ENCODE measurements at places on chromosomes 6 and 20.

DNA sequence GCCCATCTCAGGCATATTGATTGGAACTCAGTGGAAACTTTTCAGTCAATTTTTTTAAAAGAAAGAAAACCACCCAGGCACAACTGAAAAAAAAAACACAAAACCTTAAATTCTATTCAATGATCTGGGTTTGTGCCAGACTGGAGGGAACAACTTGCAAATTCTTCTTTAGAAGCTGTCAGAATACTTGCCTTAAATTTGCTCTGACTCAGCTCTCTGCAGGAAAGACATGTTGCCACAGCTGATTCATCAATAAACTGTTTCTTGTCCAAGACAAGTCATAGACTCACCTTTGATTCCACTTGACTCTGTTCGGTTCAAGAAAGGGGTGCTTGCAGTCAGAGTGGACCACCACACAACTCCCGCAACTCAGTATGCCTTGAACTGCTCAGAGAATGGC is 117.8 kb upstream of the F13A1 start:
- DNase-seq: no peak

DNA sequence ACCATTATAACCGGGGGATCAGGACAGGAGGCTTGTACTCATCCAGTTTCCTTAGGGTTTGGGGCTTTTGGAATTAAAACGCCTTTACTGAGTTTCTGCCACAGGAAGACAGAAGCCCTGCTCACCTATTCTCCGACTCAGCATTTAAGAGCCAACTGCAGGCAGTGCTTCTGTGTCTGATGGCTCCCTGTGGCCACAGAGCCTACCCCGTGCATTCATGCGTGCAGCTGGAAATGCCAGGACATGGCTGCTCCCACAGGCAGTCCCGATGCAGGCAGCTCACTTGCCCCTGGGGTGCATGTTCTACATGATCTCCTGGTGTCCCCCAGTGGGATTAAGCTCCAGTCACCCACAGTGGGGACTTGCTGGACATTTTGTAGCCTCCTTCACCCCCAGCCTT is 22.2 kb downstream of the ZNF831 start:
- no peak for DNase-seq

- DNase-seq: no peak
Measured at GRCh38 chr6:119673741-119674140, 324.2 kb upstream of the MAN1A1 start.

- no peak for DNase-seq
Measured at GRCh38 chr6:140437619-140438345, 1063.3 kb upstream of the CITED2 start.

DNA sequence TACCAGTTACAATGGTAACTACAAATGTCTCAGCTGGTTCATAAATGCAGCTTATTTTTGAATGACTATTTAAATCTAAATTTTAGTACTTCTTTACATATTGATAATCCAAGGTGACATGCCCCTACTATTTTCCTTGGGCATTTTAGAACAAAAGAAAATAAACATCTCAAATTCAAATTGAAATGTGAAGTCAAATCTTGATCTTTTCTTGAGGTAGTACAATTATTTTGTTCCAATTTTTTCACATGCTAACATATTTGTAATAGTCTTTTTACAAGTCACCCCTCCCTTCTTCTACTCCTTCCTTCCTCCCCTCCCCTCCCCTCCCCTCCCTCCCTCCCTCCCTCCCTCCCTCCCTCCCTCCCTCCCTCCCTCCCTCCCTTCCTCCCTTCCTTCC is 370.1 kb upstream of the MMS22L start:
- DNase-seq: no peak

DNA sequence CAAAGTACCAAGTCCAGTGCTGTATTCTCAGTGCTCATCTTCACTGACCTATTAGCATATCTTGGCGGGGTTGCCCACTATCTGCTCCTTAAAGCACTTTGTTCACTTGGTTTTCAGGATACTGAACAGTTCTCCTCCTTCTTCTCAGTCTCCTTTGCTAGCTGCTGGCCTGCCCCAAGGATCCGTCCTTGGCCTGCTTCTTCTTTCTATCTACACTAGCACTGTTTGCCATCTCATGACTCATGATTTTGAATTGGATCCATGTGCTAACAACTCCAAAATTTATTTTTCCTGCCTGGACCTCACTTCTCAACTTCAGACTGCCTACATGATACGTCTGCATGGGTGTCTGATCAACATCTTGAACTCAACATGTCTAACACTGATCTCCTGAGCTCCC is 15.5 kb downstream of the TPD52L1 start:
- DNase-seq: no peak

DNA sequence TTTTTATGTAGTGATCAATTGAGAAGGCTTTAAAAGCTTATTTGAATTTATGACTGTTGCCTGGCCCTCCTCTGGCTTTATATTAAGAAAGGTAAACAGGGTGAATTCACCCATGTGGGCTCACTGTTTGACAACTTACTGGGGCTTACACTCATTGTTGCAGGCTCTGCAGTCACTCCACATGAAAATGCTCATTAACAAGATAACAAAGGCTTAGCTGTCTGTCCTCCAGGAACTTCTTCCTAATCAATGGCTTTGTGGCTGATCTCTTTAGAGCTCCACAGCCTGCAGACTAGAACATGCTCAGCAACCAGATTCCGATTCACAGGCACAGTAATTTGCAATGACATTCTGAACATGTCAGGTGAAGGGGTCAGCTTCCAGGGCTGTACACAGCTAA is 323.2 kb upstream of the MAN1A1 start:
- DNase-seq: no peak

DNA sequence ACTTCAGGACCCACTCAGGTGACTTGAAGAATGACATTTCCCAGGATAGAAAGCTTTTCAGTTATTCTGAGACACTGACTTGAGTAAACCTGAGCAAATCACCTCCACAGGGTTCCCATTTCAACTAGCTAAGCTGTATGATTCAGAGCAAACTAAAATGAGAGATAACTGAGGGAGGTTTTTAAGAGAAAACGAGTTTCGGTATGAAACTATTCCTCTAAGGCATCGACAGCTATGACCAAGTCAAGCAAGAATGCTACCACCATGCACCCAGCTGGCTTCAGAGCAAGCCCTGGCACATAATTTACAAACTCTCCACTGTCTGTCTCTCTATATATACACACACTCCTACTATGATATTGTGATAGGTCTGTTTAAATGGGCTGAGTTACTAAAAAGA is 75.4 kb downstream of the PERP start:
- DNase-seq: no peak

DNA sequence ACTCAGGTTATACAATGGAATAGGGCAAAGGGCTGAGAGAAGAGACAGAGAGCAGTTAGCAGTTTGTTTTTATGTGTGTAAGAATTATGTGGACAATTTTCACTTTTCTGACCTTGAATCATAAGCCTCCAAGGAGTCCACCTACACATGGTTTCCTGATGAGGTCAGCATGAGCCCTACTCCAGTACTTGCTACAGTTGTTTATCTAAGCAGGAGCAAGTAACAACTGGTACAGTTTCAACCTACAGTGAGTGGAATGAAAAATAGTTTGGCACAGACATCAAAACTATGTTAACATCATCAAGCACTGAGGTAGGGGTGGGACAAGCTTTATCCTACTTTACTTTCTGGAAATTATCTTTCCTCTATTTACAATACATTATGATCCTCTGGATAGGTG is 426.7 kb upstream of the ID4 start:
- DNase-seq: no peak

DNA sequence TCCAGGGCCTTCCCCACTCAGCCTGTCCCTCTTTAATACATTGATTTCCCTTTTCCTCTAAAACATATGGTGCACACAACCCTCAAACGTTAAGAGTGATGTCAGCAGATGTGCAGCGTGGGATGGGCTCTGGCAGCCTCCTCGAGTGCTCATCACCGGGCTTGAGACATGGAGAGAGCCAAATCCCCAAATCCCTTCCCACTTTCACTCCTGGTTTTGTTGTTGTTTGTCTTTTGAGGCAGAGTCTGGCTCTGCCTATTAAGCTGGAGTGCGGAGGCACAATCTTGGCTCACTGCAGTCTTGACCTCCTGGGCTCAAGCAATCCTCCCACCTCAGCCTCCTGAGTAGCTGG is 5.8 kb upstream of the PLTP start:
- DNase-seq: no peak

GRCh38 chr20:62370807-62371587 is 3.9 kb upstream of the LAMA5 start:
- DNase-seq: no peak

DNA sequence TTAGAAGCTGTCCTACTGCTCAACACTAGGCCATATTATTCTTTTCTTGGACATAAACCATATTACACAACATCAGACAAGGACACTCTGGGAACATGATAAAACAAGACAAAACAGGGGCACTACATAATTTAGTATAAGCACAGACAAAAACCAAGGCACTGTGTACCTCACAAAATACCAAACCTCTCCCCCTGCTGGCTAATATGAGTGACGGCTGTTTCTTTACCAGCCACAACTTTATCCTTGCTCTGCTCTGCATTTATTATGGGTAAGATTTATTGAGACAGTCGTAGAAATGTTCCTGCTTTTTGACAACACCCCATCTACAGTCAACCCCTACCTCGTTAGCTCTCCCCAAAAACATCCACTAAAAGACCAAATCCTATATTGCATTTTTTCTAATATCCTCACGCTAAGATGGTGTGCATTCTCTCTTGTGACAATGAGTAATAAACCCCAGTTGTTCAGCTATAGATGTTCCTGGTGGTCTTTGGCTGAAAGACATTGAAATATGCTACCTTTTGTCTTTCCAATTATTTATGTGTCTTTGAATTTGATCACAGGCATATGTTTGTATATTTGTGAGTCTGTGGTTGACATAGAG is 23.8 kb upstream of the POLR1H start:
- no peak for DNase-seq

DNA sequence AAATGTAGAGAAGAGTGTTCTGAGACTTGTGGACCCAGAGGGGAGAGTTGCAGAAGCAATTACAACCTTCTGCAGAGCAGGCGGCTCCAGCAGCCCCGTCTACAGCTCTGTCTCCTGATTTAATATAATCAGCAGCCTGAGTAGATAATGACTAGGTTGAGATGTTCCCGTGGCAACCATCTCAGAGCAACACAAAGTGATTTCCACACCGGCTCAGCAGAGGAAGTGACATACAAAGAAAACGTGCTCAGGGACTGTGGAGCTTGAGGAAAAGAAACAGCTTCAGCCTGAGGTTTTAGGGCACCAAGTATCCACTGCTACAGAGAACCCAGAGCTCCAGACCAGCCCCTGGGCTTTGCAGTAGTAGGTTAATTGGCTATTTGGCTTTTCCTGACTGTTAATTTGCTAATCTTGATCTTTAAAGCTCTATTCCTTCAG is 136.4 kb downstream of the MTFR2 start:
- DNase-seq: peak; percentile 42

GRCh38 chr20:35602851-35603495 is 12.7 kb upstream of the SPAG4 start:
- DNase-seq: no peak

- no peak for DNase-seq
Measured at GRCh38 chr6:119368921-119369320, 19.4 kb upstream of the MAN1A1 start.

DNA sequence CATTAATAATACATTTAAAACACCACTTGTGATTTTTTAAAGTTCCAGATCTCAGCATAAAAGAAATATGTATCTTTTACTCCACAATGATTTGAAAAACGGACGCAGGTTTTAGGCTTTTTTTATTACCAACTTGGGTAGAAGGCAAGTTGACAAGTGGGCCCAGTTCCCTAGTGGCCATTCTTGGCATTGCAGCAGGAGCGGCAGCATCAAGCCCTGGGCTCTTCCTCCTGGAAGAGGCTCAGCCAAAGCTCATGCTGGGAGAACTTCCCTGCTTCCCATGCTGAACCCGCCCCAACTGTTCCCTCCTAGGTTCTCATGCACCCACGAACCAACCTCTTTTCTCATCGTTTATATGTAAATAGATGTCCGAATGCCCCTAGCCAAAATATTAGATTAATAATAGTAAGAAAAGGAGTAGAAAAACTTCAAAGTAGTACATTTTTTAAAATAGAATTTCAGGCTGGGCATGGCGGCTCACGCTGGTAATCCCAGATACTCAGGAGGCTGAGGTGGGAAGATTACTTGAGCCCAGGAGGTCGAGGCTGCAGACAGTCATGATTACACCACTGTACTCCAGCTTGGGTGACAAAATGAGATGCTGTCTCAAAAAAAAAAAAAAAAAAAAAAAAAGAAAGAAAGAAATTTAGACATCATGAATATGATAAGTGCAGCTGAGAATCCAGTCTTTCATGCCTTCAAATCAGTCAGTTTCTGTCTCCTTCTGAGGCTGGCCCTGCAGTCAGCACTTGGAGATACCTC is 18.2 kb upstream of the MYB start:
- DNase-seq: no peak

- peak; percentile 14 for DNase-seq
Measured at GRCh38 chr6:31575335-31575901, at the start of gene TNF. TNF (plus strand) TSS chr6:31575565; CDS start chr6:31575742, 177 bp downstream.

GRCh38 chr6:109791301-109791700 is 100.2 kb downstream of the FIG4 start:
- DNase-seq: peak; percentile 7

- DNase-seq: no peak
Measured at GRCh38 chr6:140245296-140246040, 871.0 kb upstream of the CITED2 start.

- DNase-seq: no peak
Measured at GRCh38 chr20:62560162-62560561, 82.1 kb upstream of the SLCO4A1 start.

- DNase-seq: no peak
Measured at GRCh38 chr6:133241086-133241900, at the start of gene EYA4. EYA4 (plus strand) TSS chr6:133241357; CDS start chr6:133274781, 33,424 bp downstream.

DNA sequence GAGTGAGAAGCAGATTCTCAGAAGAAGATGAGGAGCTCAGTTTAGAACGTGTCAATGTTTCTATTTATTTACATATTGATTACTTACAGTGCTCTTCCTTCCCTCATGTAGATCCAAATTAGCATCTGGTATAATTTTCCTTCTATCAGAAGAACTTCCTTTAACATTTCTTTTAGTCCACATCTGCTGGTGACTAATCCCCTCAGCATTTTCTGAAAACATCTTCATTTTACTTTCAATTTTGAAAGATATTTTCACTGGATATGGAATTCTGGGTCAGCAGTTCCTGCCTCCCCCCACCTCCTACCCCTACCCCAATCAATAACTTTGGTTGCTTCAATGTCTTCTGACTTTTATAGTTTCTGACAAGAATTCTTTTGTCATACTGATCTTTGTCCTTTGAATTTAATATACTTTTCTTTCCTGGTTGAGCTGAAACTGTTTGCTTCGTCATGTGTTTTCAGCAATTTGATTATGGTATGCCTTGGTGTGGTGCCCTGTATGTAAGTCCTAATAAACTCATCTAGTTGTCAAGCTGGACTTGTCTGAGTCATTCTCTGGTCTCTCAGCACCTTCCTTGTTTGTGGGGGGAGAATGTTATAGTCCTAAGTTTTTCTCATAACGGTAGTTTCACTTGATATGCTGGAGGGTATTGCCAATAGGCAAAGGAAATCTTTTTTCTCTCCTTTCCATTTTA is 57.0 kb downstream of the SMPDL3A start:
- DNase-seq: no peak

GRCh38 chr6:143357561-143358255 is 92.8 kb downstream of the ADAT2 start:
- no peak for DNase-seq

GRCh38 chr6:5463690-5464089 is 202.4 kb downstream of the FARS2 start:
- no peak for DNase-seq
